ENCODE measurements at places on chromosomes 6 and 20. TPM values are rescaled to one million over a fixed set of nuclear protein-coding genes. Genes with fewer than 3 reads are reported as not detected.

VAPB gene
- total RNA-seq, result 17.9 TPM

CST5 gene
- not detected for total RNA-seq

CYP21A2 gene
- total RNA-seq, result not detected

NFATC2 gene
- under 0.01 TPM for total RNA-seq

NOTCH4 gene
- 0.52 TPM for total RNA-seq
